ENCODE measurements at places on chromosomes 2 and 18. TPM values are rescaled to one million over a fixed set of nuclear protein-coding genes. Genes with fewer than 3 reads are reported as not detected.

DNA sequence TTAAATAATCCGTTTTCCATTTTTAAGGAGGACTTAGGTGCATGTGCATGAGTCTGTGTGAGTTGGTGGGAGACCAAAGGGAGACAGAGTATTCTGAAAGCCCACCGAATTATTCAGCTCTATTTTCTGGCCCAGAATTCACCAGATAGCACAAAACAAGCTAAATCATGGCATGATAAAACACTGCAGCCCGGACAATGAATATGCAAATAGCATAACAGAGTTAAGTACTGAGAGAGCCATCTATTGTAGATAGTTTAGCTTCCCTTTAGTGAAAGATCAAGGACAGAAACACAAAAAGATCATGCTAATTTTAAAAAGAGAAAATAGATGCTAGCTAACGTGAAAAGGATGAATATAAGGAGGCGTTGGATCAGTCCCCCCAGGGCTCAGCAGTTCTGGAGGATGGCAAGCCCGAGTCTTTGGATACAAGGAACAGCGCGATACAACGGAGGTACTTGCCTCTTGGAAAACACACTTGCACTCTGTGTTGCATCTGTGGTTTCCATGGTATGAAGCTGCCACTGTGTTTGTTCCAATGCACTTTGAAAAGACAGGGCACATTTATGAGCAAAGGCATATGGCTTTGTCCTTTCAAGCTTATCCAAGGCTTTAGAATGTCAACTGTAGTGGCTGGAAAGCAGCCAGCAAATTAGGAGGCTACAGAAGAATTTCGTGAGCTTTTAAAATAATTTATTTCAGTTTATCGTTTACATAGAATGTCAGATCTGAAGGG, 119.9 kb downstream of the LYPD1 start:
- DNase-seq = no peak

LOXHD1 gene
- polyA plus RNA-seq = 0.72 TPM

SKOR2 gene
- polyA plus RNA-seq = not detected

GRCh38 chr2:168255103-168255502, 7.7 kb upstream of the STK39 start:
- no peak for DNase-seq

FMNL2 gene
- 83.8 TPM for polyA plus RNA-seq

DNA sequence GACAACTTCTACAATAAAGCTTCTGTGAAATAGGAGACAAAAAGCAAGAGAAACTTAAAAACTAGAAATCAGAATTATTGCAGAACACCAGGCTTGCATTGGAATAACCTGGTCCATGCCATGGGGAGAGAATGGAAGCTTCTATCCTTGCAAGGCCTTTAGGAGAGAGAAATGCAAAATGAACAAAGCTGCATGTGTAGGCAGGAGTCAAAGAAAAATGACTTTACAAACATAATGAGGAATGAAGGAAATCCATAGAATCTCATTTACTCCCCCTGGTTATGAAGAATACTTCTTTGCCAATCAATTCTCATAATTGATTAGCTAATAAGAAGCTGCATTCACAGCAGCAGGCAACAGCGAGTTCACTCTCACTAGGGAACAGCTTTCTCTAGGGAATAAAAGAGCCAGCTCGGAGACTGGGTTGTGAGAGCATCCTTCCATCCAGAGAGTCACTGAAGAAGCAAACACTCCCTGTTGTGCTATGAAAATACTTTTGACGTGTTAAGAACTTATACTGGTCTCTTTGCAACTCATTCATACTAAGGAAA, 235.9 kb upstream of the LRATD1 start:
- no peak for DNase-seq
